ENCODE measurements at places on chromosomes 4 and X.

DNA sequence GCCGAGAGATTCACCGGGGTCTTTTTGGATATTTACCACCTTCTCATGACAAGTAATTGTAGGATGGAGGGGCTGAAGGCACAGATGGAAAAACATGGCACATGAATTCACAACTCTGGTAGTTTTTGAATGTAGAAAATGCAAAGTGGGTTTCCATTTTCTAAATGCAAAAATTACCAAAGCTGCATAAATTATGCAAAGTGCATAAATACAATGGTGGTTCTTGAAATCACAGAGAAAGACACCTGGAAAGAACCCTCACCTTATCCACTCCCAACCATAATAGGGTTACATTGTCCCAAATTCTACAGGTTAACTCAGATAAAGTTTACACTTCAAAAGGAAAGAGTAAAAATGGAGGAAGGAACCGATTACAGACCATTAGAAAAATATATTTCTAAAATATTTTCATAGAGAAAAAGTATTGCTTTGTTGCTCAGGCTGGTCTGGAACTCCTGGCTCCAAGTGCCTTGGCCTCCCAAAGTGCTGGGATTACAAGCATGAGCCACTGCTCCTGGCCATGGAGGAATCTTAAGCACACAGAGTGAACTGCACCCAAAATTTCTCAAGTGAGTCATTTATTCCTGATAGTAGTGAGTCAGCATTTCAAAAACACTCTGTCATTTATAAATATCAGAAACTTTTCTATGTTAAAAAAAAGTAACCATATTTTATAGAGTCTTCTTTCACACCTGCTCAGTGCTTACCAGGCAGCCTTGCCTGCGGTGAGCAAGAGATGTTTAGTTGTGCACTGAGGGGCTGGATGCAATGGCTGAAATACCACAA lies 101.4 kb downstream of the FIP1L1 start:
- DNase-seq, result no peak

GRCh38 chr4:18404642-18405041 lies 383.1 kb upstream of the LCORL start:
- DNase-seq, result no peak

DNA sequence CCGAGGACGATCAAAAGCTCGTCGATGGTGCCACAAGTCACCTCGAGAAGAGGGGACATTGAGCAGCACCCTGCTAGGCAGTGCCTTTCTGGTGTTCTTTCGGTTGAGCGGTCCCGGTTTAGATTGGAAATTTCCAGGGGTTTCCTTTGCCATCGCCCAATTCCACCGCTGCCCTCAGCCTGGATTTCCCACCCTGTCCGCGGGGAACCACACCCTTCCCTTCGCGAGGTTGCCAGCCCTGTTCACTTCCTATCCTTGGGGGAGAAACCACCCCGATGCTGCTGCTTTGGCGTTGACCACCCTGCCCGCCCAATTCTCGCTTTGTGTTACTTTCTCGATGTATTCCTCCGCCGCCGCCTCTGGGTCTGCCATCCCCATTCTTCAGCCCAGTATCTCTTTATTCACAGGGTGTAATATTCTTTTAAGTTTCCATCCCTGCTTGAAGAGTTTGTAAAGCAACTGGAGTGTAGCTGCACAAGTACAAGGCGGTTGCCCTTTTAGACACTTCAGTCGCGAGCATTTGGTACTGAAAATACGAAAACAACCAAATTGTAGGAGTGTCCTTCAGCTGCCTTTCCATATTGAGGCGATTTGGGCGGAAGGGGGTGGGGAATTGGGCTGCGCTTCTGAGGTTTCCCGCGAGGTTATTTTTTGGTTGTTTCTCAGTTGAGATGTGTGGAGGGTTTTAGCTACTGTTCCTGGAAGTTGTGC lies 1.1 kb downstream of the OGT start:
- DNase-seq, result peak; percentile 72

GRCh38 chr4:38800366-38800765 lies 4.2 kb downstream of the TLR1 start:
- no peak for DNase-seq

GRCh38 chrX:135213200-135213844 lies 38.5 kb upstream of the ETDA start:
- DNase-seq, result no peak

Data from ascending aorta (tissue), 2 donors.